ENCODE measurements at places on chromosomes 6 and 20.

GRCh38 chr6:124993327-124993726 is 31.1 kb downstream of the RNF217 start:
- no peak for DNase-seq

DNA sequence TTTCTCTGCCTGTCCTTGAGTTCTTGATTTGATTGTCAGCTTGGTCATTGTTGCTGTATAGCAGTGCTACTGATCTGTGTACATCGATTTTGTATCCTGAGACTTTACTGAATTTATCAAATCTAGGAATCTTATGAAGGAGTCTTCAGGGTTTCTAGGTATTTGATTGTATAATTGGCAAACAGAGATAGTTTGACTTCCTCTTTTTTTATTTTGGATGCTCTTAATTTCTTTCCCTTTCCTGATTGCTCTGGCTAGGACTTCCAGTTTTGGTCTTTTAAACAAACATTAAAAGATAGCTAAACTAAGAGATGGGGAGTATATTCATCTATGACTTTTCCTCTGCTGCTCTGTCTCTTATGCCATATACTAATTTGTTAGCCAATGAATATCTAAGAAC is 62.4 kb downstream of the NCOA7 start:
- no peak for DNase-seq

DNA sequence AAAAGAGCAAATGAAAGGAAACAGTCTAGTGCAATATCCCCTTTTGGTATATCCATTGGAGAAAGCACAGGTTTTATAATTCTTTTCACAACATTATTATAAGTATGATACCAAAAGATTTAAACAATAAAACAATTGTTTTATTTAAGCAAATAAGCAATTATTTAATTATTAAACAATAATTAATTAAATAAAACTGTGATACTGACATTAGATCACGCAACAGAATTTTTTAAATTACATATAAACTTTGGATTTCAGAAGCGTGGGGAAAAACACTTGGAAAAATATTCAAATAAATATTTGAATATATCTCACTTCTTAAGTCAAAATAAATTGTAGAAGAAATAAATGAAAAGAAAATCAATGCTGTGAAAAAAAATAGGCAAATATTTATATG is 76.2 kb upstream of the STXBP5 start:
- no peak for DNase-seq

- no peak for DNase-seq
These were observed 26.7 kb downstream of the NTSR1 start for GRCh38 chr20:62735331-62735821.

DNA sequence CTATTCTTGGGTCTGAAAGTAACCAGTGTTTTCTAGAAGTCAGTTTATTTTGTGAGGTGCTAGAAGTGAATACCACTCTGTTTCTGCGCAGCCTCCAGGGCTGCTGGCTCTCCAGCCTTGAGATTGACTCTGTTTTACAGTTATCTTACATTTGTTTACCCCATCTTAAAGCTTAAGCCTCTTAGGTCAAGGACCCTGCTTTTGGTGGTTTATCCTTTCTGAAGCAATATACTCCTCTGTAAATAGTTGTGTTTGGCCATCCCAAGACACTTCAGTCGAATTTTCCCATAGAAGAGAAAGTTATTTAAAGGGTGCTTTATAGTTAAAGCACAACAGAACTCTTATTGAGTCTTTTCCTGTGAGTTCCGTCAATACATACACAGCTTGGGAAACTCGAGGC is 190.6 kb upstream of the RSPO3 start:
- DNase-seq, result no peak

GRCh38 chr6:46606338-46606737 is 46.3 kb downstream of the CYP39A1 start:
- no peak for DNase-seq

GRCh38 chr6:107305391-107305790 is 154.0 kb downstream of the PDSS2 start:
- DNase-seq, result no peak

DNA sequence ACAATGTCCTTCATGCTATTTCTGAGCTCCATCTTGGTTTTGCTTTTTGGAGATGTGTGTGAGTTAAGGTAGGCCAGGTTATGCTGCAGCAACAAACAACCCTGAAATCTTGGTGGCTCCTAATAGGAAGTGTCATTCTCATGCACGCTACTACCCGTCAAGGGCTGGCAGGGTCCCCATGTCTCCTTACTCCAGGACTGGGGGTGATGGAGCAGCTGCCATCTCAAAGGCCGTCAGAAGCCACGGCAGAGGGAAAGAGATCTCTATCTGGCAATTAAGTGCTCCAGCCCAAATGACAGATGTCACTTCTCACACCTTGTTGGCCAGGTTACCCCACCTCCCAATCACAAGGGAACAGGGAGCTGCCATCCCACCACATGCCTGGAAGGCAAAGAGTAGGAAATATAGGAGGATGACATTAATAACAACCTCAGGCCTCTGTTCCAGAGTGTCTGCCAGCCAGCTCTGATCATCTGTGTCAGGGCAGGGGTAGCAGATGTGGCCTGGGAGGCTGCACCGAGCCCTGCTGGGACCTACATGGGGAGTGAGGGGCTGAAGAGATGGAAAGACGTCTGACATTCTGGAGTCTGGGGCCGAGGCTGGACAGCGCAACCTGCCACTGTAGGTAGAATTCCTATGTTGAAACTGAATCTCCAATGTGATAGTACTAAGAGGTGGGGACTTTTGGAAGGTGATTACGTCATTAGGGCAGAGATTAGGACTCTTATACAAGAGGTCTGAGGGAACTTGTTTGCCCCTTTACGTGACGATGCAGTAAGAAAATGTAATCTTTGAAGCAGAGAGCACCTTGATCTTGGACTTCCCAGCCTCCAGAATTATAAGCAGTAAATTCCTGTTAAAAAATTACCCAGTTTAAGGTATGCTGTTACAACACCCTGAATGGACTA is 4.8 kb upstream of the SDCBP2 start:
- DNase-seq, result no peak

DNA sequence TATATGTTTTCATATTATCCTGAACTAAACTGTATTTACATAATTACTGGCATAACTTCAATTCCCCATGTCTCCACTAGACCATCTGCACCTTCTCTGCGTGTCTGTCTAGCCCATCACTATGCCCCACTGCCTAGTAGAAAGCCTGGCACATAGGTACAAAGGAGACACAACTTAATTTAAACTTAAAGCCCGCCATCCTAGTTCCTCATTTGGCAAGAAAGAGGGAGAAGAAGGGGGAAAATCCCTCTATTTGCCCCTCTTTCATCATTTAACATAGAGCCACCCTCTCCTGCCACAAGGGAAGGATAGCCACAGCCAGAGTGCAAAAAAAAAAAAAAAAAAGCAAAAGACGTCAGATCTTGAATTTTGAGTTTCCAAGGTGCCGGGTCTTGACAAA is 1.8 kb downstream of the PKIG start:
- no peak for DNase-seq

GRCh38 chr6:154558984-154559383 is 48.5 kb upstream of the CNKSR3 start:
- DNase-seq, result no peak
